A549 (cell line): ENCODE measurements at places on chromosomes 2 and 18.

DNA sequence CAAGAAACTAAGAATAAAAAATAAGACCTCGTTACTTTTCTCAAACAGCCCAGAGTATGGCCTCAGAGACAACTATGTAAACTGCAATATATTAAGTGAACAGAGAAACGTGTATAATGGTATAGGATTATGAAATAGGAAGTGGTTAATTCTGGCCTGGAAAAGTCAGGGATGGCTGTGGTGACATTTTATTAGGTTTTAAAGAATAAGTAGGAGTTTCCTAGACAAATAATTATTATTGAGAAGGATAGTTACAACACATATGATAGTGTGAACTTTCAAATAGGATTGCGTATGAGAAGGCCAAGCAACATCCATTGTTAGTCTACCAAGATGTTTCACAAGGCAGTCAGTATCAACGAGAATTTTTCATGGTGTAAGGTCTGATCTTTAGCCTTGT lies 244.1 kb downstream of the LPIN1 start:
- DNase-seq, result no peak

DNA sequence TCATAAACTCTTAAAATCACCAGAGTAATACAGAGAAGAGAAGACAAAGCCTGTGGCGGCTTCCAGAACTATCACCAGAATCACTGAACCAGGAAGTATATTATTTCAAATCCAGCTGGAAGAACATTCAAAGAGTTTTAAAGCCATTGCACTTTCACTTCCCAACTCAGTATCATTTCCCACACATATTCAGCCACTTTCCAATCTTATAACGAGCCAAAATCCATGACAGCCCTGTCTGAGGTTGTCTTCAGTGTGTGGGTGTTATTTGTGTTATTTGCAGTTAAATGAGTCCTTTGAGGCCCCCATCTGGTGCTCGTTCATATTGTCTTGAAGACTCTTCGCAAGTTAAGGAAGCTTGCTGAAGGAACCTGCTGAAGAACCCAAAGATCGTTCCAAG lies 559.9 kb downstream of the TSN start:
- no peak for DNase-seq

DNA sequence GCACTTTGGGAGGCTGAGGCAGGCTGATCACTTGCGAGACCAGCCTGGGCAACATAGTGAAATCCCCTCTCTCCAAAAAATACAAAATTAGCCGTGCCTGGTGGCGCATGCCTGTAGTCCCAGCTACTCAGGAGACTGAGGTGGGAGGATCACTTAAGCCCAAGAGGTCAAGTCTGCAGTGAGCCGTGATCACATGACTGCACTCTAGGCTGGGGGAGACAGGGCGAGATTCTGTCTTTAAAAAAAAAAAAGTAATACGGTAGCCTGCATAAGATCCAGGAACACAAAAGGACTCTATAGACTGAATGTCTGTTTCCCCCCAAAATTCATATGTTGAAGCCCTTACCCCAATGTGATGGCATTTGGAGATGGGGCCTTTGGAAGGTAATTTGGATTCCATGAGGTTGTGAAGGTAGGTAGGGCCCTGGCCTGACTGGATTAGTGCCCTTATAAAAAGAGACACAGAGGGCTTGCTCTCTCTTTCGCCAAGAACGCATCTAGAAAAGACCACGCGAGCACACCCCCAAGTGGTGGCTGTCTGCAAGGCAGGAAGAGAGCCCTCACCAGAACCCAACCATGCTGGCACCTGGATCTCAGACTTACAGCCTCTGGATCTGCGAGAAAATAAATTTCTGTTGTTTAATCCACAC lies 17.0 kb downstream of the MBOAT2 start:
- DNase-seq, result no peak

DNA sequence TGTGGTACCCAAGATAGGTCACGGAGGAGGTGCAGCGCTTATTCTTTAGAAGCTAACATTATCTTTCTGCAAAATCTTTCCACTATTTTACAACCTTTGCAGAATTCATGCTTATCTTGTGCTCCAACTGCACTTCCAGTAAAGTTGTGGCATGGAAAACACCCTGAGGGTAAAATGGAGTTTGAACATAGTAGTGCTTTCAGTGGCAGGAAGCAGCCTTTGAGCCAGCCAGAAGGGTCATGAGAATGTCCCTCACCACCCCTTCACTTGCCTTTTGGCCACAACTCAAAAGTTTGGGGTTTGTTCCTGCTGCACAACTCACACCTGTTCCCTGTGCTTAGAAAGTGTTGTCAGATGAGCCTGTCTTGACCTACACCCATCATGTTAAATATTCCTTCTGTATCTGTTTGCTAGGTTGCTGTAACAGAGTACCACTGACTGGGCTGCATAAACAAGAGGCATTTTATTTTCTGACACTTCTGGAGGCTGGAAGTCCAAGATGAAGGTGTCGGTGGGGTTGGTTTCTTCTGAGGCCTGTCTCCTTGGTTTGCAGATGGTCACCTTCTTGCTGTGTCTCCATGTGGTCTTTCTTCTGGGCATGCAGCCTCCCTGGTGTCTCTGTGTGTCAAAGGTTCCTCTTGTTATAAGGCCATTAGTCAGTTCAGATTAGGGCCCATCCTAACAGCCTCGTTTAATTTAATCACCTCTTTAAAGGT lies 194.1 kb downstream of the SMAD7 start:
- no peak for DNase-seq

- no peak for DNase-seq
Measured at GRCh38 chr2:185291035-185291647, 447.5 kb upstream of the FSIP2 start.

GRCh38 chr2:74841641-74842040 lies 7.7 kb downstream of the HK2 start:
- DNase-seq, result no peak

DNA sequence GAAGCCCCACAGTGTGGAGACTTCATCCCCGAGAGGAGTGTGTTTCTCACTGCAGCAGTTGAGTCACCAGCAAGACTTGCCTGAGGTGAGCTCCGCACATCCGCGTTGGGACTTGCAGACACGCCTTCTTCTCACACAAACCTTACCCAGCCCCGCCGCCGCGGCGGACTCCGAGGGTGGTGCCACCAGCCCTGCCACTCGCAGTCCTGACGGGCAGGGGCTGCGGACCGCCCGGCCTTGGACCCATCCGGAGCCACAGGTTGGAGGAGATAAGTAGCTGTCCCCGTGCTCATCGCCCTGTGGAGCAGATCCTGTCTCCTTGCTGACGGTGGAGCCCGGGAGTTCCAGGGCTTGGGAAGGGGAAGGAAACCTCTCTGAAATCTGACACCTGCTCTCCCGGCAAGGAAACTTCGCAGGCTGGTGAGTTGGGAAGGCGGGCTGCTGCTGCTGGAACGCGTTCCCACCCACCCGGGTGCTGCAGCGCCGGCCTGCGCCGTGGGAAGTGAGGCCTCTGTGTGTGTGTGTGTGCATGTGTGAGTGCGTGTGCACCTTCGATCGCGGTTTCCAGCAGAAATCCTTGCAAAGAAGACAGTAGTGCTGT lies at the start of gene RAB27B:
Gene RAB27B, plus strand, starts transcription at position 197 of the 601 bp plus-strand sequence. CDS start 49,109 bp downstream, outside the sequence.
- peak; percentile 90 for DNase-seq

DNA sequence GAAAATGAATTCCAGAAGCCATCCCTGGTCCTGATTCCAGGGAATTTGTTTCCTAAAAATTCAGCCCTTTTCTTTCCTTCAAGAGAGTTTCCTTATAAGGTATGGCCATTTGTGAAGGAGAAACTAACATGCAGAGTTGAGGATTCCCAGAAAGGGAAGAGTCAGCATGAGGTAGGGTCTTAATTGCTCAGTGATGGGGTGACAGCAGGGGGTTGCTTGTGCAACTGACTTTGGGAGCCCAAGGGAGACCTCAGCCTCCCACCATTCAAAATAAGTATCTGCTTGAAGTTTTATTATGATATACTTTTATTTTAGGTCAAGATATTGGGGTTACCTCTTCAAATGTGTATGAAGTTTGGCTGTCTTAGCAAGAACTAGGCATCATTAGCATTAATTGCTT lies 74.9 kb upstream of the CELF4 start:
- no peak for DNase-seq

DNA sequence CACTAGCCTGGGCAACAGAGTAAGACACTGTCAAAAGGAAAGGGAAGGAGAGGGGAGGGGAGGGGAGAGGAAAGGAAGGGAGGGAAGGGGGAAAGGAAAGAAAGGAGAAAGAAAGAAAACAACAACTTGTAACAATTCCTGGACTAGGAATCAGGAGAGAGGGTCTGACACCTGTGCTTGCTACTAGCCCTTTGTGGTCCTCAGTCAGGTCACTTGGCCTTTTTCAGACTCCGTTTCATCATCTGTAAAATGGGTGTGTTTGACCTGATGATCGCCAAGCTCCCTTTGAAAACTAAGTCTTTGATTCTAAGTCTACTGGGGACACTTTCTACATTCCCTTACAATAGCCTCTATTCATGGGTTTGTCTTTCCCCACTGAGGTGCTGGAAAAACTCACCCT lies 11.4 kb upstream of the ATP8B1 start:
- DNase-seq, result no peak

DNA sequence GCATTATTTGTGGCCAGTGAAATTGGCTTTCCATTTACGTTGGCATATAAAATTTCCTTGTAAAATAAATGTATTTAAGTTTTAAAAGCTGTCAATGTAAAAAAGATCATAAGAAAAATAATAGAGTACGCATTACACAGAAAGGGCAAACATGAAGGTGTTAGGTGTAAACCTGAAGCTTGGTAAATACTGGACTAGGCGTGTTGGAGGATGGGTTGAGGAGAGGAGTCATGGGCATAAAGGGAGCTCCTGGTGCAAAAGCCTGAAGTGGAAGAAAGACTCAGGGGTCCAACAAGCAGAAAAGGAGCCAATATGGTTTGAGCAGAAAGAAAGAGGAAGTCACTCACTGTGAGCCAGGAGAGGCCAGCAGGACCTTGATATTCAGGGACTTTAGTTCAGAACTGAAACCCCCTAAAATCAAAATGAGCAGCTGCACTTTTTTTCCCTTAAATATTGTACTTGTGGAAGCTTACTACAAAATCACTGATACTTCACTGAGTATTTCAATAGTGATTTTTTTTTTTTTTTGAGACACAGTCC lies 24.4 kb downstream of the SP5 start:
- DNase-seq, result no peak

GRCh38 chr2:238820916-238821315 lies 27.0 kb upstream of the TWIST2 start:
- no peak for DNase-seq

DNA sequence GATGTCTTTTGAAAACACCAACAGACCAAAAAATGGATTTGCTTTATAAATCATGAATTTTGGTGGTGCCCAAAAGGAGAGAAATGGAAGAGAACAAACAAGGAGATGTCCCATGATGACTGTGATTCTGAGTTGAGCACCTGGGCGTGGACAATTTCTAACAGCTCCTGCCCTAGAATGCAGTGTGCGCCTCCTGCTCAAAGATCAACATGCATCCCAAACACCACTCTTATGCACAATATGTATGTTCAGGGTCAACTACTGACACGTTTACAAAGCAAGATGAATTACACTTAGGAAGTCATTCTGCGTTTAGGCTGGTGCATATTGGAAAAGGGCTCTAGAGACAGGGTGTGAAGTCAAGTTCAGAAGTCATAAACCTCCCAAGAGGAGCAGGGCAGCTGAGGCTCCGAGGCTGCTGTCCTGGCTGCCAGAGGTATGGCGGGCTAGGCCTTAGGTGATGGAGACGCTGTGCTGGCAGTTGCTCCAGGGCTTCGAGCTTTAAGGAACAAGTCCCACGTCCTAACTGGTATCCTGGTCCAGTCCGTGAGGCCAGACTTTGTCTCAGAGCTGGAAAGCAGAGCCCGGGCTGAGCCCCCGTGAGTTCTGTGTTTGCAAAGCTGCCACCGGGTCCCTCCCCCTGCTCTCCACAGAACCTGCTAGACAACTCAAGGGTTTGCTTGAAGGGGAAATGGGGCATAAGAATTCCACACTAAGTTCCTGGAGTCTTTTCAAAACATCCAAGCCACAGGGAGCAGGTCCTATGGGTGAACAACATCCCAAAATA lies 74.0 kb downstream of the ZNF516 start:
- DNase-seq, result no peak

- no peak for DNase-seq
Measured at GRCh38 chr2:238159661-238160205, 963 bp downstream of the ERFE start.

- DNase-seq, result no peak
Measured at GRCh38 chr2:201194097-201194496, 11.2 kb downstream of the CASP10 start.

- DNase-seq, result peak; percentile 49
Measured at GRCh38 chr2:56132138-56132537, 51.7 kb upstream of the CCDC85A start.

GRCh38 chr2:168673265-168674189 lies 128.9 kb upstream of the NOSTRIN start:
- no peak for DNase-seq

DNA sequence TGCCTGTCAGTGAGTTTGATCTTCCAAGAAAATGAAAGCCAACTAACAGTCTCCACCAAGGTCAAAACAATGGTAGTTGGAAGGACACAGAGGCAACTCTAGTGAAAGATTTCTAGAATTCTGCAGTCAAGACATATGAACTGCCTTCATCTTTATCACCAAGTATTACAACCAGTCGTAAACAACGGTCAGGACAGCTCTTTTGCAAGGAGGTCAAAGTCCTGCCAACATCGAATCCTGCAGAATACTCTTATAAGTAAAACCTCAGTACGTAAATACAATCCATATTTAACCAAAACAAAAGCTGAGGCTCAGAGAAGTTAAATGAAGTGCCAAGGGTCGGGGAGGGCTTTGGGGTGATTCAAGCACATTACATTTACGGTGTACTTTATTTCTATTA lies 3.1 kb downstream of the FEZ2 start:
- no peak for DNase-seq

DNA sequence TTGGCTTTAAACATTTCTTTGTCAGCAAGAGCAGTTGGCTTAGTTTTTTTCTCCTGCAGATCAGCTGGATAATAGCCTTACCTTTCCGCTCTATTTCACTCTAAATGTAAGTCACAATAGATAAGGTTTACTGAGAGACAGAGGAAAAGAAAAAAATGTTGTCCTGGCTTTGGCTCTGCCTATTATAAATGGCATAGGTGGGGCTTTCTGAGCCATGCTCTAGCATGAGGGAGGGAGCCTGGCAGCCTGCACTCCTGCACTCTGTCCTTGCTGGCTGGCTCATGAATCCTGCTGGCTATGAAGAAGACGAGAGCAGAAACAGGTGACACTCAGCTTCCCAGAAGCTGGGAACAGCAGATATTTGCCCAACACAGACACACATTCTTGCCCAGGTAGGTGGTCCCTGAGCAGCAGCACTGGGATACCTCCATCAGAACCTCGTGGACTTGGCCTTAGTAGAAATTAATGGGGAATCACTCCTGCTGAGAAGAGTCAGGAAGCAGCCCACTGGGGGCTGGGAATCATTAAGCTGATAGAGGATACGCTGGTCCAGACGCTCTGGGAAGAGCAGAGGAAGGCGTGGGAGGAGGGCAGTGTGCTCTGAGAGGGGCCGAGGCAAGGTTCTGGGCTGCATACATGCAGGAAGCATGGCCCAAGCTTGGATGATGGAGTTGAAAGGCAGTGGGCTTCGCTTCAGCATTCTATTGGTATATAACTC lies 514.4 kb upstream of the HS6ST1 start:
- DNase-seq, result no peak

DNA sequence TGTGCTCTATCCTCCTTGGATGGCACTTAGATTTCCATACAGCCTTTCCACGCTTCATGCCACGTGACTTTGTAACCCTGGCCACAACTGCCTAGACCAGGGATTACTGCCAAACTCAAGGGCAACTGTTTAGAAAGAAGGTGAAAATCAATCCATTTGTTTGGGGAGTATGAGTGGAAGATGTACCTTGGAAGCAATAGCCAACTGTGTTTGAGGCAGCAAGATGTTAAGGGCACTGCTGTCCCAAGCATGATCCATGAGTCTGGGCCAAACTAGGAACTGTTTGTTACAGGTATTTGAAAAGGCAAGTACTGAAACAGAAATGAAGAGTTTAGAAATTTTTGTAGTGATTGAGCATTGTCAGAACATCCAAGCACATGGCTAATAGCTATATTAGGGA lies 138.9 kb downstream of the CDC42EP3 start:
- no peak for DNase-seq
